ENCODE measurements at places on chromosomes 16 and 17. TPM values are rescaled to one million over a fixed set of nuclear protein-coding genes. Genes with fewer than 3 reads are reported as not detected.

The NLRC3 gene
- total RNA-seq: 98.7 TPM

The CDRT15 gene
- not detected for total RNA-seq

The KRTAP2-1 gene
- total RNA-seq: not detected

The SSH2 gene
- 74.2 TPM for total RNA-seq

The TNFRSF17 gene
- total RNA-seq: not detected

The PDK2 gene
- total RNA-seq: 29.4 TPM

The VMO1 gene
- total RNA-seq: 0.32 TPM

The CLDN7 gene
- 0.29 TPM for total RNA-seq

The MYH2 gene
- total RNA-seq: not detected

The VAC14 gene
- total RNA-seq: 37.1 TPM

The EVI2A gene
- 58.9 TPM for total RNA-seq

The TNFRSF13B gene
- not detected for total RNA-seq

The STX1B gene
- 1.1 TPM for total RNA-seq

The ZFP3 gene
- 6.5 TPM for total RNA-seq

DNA sequence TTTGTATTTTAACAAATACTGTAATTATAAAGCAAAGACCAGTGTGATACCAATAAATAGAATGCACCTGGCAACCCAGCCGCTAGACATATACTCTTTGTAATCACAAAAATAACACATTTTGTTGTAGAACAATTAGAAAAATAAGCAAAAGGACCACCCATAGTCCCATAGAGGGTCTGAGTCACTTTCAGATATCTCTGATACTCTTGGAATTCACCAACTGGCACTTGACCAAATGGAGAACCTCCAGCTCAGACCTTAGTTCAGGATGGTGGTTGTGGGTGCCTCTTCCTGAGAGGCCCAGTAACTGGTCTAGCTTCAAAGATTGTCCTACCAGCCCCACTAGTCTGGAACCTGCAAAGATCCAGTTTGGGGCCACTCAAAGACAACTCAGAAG, 789 bp upstream of the TERF2 start:
- DNase-seq: no peak

GRCh38 chr17:56777859-56778258, 55.9 kb downstream of the C17orf67 start:
- DNase-seq: no peak

GRCh38 chr16:12837756-12838155, 34.1 kb upstream of the CPPED1 start:
- no peak for DNase-seq

DNA sequence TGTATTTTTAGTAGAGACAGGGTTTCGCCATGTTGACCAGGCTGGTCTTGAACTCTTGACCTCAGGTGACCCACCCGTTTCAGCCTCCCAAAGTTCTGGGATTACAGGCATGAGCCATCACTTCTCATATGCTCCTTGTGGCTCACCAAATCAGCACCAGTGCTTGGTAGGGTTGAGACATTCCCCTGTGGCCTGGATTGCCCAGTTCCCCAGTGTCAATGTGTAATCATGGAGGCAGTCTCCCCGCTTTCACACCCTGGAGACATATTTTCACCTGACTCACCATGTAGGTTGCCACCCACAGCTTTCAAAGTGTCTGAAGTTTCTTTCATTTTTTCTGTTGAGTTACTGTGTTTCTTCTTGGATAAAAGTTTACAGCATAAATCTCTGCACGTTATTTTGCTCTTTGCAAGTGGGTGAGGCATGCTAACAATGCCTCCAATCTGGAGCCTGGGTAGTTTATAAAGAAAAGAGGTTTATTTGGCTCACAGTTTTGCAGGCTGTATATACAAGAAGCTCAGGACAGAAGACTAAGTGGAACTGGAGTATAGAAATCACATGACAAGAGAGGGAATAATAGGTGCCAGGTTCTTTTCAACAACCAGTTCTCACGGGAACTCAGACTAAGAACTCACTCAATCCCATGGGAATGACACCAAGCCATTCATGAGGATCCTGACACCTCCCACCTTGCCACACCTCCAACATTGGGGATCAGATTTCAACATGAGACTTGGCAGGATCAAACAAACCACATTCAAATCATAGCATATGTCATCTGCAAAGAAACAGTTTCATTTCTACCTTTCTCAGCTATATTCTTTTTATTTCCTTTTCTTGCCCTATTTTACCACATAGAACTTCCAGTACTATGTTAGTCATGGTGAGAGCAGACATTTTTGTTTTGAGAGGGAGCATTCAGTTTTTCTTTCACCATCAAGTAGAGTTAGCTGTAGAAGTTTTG, 113.2 kb downstream of the PHKB start:
- peak; percentile 27 for DNase-seq

- no peak for DNase-seq
Measured at GRCh38 chr17:48177816-48178215, 70.2 kb downstream of the SNX11 start.

GRCh38 chr16:65769055-65769465, 597.4 kb upstream of the CDH5 start:
- DNase-seq: no peak

DNA sequence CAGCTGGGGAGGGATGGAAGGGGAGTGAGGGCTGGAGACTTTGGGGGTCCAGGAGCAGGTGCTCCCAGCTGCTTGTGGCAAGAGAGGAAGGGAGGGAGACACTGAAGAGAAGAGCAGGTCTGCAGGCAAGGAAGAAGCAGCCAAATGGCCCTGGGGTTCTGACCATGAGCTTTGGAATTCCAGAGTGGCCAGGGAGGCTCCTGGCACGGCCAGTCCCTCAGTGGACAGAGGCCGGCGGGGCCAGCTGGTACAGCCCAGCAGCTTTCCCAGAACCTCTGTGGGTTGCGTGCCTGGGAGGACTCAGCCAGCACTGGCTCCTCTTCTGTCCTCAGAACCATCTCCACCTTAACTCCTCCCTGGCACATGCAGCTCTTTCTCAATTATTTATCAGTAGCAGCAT, 233.0 kb downstream of the MSI2 start:
- DNase-seq: no peak

DNA sequence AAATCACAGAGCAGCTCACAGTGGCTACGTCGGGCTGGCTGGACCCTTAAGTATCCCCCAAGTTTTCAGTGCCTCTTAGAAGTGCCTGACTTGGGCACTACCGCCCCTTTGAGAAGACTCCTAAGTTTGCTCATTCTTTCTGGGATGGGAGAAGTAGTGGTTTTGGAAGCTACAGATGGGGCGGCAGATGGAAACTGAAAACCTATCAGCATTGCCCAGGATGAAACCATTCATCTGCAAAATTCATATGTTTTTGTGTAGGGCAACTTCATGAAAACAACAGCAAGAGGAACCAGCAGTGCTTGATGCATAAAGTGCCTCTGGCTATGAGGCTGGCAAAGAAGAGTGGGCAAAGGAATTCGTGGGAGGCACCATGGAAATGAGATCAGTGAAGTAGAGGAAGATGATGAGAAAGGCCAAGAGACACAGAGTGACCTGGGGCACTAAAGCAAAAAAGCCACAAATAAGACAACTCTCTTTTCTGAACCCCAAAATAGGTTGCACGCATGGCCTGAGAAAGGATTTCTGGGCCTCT, 277.1 kb downstream of the XYLT1 start:
- DNase-seq: no peak

DNA sequence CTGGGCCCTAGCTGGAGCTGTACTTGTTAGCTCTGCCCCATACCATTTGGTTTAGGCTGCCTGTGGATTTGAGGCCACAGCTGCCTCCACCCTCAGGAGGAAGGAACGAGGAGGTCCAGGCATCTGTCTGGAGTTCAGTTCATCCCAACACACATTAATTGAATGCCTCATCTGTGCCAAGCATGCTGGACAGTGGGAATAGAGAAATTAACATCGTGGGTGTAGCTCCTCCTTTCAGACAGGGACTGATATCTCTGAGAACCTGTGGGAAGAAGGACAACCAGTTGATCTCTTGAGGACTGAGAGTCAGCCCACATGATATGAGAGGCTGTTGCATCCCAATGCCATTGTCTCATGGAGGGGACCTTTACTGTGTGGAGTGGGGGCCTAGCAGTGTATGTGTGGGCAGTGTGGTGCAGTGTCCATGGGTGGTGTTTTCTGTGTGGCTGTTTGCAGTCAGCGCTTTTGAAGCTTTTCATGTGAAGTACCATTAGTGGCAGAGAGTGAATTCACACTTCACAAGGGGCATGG, 29.4 kb upstream of the DDX52 start:
- DNase-seq: no peak

DNA sequence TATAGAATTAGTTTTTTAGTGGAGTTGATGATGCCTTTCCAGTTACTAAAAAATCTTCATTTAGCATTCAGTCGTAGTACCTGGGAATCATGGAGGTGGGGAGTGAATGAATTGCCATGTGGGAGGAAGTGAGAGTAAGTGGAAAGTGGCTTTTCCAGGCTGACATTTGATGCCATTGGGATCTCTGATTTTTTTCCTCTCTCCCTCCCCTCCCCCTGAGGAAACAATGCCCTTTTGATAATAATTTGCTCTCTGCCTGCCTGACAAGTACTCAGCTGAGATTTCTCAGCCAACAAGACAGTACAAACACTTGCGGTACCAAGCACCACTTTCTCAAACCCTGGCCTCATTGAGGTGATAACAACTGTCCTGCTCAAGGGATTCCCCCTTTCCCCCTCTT, 2.2 kb downstream of the UBE2Z start:
- no peak for DNase-seq

DNA sequence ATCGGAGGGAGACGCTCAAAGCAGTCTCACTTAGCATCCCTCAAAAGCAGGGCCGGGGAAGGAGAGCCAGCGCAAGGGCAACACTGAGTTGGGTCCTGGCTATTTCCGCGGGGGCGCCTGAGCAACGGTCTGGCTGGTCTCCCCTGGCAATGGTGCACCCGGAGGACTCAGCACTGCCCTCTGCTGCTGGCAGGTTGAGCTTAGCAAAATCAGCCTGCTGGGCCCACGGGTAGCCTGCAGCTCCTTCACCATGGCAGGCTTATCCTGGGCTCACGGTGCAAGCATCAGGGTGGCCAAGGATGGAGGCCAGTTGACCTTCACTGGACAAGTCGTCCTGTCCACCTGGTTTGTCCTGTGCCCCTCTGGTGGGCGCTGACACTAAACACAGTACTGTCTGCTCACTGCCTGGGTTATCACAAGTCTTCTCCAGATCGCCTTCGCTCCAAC, 14.4 kb upstream of the ALDH3A1 start:
- peak; percentile 74 for DNase-seq

DNA sequence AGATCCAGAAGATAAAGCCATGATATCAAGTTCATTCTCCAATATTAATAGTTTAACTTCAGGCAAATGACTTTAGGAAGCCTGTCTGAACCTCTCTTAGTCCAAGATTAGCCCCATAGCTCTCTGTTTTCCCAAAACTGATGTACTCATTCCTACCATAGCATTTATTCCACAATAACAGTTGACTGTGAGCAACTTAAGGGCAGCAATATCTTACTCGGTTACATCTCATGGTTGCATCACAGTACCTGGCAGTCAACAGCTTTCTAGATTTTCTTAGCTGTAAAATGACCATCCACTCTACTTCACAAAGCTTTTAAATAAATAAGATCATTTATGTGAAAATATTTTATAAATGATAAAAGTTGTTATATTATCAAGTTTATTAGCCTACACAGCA, 58.2 kb upstream of the STAC2 start:
- DNase-seq: no peak

DNA sequence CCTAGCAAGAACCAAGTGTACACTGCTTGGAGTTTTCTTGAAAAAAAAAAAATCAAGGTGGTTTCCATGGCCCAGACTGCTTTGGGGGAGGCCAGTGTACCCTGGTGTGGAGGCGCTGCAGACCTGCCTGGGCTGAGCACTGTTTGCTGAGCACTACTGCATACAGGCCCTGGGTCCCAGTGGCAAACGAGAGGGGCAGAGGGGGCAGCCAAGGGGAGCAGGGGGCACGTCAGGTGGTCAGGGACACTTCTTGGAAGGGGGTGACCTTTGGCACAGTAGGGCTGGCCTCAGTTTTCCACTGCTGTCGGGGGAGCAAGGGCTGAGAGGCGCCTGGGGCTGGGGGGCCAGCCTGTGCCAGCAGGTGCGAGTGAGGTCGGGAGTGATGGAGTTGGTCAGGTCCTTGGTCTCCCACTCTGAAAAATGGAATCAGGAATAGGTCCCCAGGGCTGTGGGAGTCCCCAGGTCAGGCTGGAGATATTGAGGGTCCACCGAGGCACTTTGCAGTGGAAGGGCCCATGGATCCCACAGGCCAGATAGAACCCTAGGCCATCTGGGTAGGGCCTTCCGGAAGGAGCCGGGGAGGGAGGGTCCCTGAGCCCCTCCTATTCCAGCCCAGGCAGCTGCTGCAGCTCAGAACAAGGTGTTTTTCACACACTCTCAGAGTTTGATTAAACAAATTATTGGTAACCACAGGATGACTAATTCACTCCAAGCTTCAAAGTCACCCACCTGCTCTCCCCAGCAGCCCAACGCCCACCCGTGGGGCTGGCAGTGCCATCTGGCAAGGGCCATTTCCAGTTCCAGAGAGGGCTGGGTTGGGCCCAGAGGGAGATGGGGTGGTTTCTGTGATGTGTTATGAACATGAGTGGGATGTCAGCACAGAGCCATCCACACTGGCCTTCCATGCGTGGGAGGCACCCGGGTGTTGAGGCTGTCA, 3.5 kb downstream of the ZFPM1 start:
- no peak for DNase-seq

- DNase-seq: no peak
Measured at GRCh38 chr16:66566051-66566901, at the start of gene CMTM1. TSS of gene CMTM1 (plus strand) at chr16:66566439. CDS start at chr16:66566514, 75 bp downstream.

DNA sequence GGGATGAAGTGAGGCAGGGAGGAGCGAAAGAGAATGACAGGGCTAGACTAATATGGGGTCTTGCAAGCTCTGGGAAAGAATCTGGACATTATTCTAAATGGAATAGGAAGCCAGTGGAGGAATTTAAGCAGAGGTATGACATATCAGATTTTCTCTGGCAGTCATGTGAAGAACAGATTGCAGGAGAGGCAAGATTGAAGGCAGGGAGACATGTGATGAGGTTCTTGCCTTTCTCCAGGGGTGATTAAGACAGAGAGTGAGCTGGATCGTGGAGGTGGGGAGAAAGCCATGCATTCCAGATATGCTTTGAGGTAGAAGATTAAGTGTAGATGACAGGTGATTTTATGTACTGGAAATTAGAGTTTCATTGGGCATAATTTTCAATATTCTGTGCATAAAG, 4.3 kb upstream of the THAP11 start:
- no peak for DNase-seq

GRCh38 chr16:49494474-49494873, 120.9 kb downstream of the C16orf78 start:
- no peak for DNase-seq

GRCh38 chr16:3022208-3022683, 1.5 kb downstream of the HCFC1R1 start:
- peak; percentile 71 for DNase-seq

GRCh38 chr16:85424260-85425073, 188.7 kb upstream of the GSE1 start:
- no peak for DNase-seq

GRCh38 chr17:73401911-73402310, 90.1 kb upstream of the CDC42EP4 start:
- DNase-seq: peak; percentile 28
